ENCODE measurements at places on chromosomes 6 and 20.

GRCh38 chr6:152879681-152880080, 103.2 kb downstream of the FBXO5 start:
- no peak for DNase-seq

DNA sequence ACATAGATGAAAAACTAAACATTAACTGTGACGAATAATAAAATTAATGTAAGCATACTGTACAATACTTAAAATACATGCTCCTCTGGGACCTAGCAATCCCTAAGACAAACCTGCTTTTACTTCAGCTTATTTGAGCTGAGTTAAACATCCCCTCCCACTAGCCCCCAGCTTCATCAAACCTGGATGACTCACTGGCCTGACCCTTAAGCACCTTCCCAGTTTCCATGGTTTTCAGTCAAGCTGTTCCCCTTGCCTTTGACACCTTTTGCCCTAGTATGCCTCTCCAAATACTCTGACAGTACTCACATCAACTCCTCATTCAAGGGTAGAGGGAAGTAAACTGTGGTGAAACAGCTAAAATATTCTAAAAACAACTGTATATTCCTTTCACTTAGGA, 4.2 kb downstream of the ELOVL4 start:
- no peak for DNase-seq

DNA sequence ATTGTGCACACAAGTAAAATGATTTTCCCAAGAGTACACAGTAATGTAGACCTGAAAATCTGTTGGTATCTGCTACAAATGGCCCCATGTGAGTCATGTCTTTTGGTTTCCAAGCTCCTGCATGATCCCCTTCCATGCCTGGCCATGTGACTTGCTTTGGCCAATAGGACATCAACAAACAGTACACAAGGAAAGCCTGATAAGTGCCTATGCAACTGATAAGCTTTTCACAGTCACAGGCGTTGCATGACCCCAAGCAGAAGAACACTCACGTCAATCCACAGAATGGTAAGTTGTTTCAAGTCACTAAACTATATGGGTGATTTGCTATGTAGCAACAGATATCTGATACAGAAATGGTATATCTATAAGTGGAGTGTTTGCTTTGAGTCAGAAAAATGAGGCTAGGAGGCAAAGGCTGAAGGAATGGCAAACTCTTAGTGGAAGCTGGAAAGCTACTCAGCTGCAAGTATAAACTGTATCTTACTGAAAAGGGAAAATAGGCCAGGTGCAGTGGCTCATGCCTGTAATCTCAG, 160.1 kb upstream of the BEND3 start:
- DNase-seq = no peak

DNA sequence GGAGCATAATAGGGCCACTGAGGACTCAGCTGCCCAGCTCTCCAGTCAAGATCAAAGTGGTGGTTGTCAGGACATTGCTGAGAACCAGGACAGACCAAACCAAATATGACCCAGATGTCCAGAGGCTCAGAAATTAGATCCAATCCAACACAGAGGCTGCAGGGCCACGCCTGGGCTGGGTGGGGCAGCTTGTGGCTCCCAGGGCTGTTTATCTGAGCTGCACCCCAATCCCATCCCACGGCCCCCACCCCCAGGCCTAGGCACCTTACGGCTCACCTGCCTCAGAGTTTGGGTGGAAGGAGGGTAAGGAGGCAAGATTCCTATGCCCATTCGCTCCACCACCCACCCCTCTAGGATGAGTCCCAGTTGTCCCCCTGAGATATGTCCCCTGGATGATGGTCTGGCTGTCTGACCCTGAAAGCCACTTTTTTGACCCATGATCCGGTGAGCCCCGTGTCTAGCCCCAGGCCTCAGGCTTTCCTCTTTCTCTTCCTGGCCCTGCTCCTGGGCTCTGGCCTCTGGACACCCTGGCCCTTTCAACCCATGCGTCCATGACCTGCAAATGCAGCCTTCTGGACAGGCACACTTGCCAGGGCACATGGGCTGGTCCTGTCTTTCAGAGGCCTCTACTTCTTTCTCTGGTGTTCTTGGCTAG, 40.0 kb downstream of the CPXM1 start:
- DNase-seq = no peak

DNA sequence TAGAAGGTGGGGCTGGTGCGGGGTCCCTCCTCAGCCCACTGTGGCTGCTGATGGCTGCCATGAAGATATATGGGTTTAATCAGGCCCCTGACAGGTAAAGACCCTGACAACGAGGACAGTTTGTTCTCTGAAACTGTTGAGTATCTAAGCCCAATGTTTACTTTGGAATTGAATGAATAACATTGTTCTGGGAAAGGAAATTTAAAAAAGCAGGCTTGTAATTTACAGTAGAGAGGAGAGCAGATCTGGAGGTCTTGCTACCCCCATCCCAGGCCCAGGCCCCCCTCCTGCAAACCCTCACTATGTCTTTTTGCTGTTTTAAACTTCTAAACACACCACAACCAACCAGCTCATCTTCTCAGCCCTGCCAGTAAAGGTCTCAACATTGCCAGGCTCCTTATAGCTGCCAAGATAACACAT, 171.3 kb downstream of the CDC5L start:
- DNase-seq = no peak

DNA sequence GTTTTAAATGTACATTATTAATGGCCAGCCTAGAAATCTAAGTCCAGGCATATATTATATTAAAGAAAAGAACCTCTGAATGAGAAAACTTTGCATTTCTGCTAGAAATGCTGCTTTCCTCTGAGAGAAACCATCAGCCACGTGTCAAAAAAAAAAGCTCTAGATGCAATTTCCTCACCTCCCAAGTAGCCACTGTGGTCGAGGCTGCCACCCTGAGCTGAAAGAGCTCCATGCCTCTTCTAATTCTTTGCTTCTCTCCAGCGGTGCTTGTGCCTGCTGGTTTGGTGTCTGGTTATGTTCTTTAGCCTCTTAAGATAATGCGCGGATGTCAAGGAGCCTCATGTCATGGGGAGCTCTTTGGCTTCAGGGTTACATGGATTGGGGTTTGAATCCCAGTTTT, 316.0 kb downstream of the TFAP2C start:
- no peak for DNase-seq

- no peak for DNase-seq
These were observed 50.3 kb upstream of the OGFRL1 start for GRCh38 chr6:71238351-71238750.

- peak; percentile 77 for DNase-seq
These were observed 31.2 kb upstream of the RALGAPA2 start for GRCh38 chr20:20743511-20744169.

- no peak for DNase-seq
These were observed 329.6 kb downstream of the GRIK2 start for GRCh38 chr6:101722991-101723579.

GRCh38 chr6:53984163-53984562, 127.1 kb upstream of the MLIP start:
- no peak for DNase-seq

DNA sequence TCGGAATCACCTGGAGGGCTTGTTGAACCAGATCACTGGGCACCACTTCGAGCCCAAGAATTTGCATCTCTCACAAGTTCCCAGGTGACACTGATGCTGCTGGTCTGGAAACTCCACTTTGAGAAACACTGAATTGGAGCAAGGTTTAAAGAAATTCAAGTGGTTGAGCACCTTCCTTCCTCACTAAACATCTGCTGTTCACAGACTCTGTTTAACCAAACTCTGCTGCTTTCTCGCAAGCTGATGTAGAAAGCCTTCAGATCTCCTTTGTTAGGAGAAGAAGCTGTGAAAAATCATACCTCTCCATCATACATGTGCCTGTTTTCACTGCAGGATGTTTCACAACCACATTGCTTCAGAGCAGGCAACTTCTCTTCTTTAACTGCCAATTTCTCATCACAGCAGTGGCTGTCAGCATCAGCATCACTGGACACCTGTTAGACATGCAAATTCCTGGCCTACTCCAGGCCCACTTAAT, 87.5 kb upstream of the TOP1 start:
- DNase-seq = no peak

- DNase-seq = no peak
These were observed 94.7 kb downstream of the PHF3 start for GRCh38 chr6:63730311-63730710.

- DNase-seq = peak; percentile 62
These were observed 50.4 kb upstream of the TLDC2 start for GRCh38 chr20:36825385-36826104.

DNA sequence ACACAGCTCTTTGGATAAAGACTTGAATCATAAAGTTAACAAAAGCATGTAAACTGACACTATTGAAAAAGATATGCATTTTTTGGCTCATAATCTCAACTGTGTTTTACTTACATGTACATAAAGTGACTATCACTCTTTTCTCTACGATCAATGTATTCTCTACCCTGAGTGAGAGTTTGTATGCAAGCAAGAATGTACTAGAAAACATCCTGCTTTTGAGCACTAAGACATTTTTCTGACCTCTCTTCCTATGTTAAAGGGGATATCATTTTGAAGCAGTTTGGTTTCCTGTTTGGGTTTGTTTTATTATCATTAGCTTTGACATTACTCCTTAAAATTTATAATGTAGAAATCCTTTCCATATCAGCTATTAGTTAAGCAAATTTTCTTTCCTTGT, 910.8 kb downstream of the C6orf118 start:
- DNase-seq = no peak

DNA sequence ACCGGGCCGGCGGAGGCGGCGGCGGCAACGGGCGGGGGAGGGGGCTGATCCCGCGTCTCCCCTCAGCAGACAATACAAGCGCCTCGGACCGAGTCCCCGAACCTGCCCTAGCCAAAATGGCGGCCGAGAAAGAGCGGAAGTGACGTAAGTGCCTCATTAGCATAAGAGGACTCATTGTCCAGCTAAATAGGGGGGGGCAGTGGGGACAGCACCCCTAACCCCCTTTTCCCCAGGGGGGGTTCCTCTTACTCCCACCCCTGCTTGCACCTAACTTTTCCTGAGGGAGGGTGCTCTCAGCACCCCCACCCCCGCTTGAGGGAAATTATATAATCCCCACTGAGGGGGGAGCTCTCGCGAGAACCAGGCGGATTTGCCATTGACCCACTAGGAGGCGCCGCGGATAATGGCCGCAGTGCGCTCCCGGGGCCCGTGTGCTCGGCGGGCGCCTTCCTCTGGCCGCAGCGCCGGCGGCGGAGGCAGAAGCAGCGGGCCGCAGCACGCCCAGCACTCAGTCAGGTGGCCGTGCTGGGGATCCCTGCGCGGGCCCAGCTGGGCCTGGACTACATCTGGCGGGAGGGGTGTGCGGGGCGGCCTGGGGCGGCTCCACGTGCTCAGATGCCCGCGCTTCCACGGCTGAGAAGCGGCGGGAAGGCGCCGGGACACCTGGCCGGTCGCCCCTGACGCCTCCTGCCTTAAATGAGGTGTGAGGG, at the start of gene ADNP:
Gene ADNP (minus strand): TSS at position 132 of the 710 bp plus-strand sequence. CDS start 27,441 bp downstream, outside the sequence.
- peak; percentile 96 for DNase-seq

- no peak for DNase-seq
These were observed 103.7 kb upstream of the MTHFD1L start for GRCh38 chr6:150761771-150762170.

DNA sequence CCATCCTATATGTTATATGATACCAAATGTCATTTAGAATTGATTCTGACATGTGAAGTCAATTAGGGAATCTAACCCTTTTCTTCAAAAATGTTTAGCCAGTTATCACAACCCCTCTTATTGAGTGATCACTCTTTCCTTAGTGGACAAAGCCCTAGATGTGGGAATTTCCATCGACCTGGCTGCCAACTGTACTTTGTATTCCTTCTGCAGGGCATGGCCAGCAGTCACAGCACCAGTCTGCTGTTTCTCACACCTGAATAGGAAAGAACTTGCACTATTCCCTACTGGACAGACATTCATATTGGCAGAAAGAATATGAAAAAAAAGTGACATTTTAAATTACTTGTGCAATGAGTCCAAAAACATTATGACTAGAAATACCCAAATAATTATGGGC, 271.0 kb downstream of the PACRG start:
- DNase-seq = no peak

DNA sequence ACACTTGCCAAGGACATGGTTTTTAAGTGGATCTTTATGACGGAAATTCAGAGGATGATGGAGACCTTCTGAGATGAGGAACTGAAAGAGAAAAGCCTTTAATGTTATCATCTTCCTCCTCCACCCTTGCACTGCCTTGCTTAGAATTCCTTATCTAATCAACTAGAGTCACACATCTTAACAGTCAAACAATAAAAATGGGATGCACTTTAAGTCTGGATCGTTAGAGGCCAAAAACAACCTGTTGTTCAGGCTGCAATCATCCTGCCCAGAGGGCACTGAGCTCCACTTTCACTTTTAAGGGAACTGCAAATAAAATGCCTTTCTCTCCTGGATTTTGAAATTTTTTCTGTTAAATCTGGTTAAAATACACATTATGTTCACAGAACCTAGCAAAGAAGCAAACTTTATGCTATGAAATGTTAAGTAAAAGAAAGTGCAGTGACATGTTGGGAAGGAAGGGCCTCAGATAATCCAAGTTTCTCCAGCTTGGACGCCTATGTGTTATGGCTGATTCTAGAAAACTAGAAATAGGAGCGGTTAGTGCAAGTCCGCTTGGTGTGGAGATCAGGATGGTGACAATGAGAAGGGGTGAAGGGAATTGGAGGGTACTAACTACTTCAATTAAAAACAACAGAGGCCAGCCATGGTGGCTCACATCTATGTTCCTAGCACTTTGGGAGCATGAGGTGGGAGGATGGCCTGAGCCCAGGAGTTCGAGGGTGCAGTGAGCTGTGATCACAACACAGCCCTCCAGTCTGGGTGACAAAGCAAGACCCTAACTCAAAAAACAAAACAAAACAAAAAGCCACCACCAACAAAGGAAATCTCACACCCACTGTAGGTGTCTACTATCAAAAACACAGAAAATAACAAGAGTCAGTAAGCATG, 66.4 kb upstream of the KIF13A start:
- DNase-seq = no peak

DNA sequence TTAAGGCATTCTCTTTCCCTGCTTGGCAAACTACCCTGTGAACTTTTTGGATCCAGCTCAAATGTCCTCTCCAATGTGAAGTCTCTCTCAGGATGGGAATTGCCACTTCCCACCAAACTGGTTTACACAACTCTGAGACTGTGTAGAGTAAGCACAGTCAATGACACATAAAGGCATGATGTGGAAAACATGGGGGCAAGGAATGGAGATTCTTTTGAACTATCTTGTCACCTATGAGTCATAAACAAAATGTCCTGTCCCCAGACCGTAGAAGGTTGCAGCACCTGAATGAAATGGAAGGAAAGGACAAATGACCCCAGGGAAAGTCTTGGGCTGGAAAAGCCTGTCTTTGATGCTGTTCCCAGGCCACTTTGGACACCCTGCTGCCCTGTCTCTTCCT, 11.0 kb upstream of the KIF13A start:
- DNase-seq = no peak

- DNase-seq = no peak
These were observed 8.1 kb downstream of the TLDC2 start for GRCh38 chr20:36883977-36884535.

DNA sequence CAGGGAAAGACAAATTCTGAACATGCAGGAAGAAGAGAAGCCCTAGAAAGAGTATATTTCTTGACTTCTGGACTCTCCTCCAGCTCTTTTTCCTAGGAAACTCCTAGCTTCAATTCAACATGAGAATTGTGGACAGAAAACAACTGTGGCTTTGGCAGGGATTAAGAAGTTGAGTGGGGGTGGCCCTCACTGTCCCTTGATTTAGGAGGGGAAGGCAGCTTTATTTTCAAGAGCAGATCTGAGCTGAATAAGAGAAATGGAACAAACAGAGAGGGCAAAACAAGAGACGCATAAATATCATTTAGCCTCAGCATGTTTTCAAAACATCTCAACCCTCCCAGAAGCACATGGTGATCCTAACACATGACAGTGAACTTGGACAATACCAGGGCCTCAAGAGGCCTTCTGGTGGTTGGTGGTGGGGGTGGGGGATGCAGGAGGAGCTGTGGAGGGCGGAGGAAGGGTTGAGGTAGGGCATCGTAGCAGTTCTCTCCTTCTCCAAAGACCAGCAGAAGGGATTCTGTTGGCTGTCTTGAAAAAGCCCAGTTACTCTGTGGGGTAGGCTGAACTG, 21.1 kb upstream of the TAGAP start:
- no peak for DNase-seq

Measured in NCI-H345 (cell line).